ENCODE measurements at places on chromosomes 7 and 10.

- DNase-seq: no peak
Observed at GRCh38 chr10:56633876-56634452, 272.9 kb upstream of the ZWINT start.

DNA sequence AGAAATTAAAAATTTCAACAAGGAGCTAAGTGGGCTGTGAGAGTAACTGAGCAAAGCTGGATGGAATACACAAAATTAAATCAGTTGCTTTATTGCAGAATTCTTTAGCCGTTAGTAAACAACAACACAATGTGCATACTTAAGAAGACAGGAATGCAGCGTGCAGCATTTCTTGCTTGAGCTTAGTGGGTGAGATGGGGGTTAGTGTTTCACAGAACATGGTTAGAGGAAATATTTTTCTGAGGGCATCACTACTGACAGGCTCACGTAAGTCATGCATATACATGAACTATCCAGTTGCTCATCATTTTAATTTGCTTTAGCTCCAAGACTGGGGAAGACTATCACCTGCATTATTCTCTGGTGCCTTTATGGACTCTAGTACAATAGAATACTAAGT lies 80.8 kb downstream of the CD36 start:
- no peak for DNase-seq

DNA sequence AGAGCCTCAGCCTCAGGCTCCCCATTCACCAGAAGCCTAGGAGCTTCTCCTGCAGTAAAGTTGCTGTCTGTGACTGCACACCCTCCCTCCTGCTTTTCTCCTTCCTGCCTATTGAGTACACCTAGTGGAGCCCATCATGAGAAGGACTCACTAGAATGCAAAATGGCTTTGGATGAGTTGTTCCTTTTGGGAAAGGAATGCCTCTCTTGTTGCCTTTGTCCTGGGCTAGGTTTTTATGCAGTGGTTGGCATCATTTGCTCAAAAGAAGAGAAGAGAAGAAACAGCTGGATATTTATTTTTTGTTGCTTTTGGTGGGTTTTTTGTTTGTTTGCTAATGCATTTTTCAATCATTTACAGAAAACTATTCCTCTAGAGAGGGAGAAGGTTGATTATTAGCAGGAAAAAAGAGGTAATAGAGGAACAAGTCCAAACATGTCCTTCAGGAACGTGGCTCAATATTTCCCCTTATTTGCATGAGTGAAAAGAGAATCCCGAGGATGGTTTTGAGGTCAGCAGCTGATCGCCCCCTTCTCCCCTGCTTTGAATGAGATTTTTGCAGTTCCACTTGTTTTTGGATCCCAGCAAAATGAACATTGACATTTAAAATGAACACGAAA lies 369.9 kb upstream of the NRP1 start:
- no peak for DNase-seq

GRCh38 chr7:131786204-131786603 lies 229.8 kb upstream of the PODXL start:
- no peak for DNase-seq

GRCh38 chr7:121530227-121531174 lies 134.4 kb upstream of the FAM3C start:
- no peak for DNase-seq

GRCh38 chr10:50388181-50388580 lies 136.9 kb upstream of the ASAH2 start:
- no peak for DNase-seq

Measured in renal pelvis (tissue), 12 donors.